Activated naive CD4-positive, alpha-beta T cell treated with anti-CD3 and anti-CD28 coated beads, Interleukin-2, amount 10 ng/mL, durations not matched to agents 7 days and 5 days (primary cell): ENCODE measurements at places on chromosomes 2 and 18.

DNA sequence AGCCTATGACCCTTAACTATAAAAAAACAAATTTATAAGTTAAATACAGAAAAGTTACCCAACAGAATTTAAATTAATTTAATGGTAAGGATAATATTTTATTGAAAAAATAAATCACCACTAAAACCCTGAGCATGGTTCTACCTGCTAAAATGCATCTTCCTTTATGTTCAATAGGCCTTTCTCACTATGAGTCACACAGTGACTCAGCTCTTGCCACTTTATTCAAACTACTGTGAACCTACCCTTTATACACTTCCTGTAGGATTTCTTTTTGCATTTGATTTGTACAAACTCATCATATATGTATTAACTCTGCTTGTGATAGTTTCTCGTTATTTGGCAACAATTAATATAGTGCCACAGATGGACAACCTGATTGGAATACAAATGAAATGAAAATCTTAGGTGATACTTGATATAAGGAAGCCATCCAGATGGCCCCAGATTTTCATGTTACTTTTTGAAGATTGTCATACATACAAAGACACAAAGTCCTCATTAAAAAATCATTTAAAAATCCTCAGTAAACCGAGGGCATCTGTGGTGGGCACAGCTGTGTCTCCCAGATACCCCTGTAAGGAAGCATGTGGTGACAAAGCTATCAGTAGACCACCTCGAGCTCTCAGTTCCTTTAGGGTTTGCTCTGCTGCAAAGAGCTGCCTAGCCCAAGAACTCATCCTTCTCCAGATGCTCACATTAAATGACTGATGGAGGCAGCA, 55.2 kb upstream of the COBLL1 start:
- DNase-seq = no peak

DNA sequence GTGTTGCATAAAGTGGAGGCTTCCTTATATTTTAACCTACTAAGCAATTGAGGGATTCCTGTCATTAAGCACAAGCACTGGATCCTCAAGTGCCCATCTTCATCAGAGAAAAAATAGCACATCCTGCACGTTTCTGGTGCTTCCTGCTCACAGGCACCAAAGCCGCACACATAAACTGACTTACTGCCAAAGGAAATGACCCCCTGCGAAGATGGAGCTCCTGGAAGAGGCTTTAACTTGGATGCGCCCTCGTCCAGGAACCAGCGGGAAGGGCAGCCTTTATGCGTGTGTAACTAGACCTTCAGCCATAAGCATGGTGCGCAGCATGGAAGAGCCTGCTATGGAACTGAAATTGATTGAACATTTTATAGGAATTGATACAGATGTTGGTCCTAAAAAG, 188.7 kb downstream of the FTCDNL1 start:
- no peak for DNase-seq

DNA sequence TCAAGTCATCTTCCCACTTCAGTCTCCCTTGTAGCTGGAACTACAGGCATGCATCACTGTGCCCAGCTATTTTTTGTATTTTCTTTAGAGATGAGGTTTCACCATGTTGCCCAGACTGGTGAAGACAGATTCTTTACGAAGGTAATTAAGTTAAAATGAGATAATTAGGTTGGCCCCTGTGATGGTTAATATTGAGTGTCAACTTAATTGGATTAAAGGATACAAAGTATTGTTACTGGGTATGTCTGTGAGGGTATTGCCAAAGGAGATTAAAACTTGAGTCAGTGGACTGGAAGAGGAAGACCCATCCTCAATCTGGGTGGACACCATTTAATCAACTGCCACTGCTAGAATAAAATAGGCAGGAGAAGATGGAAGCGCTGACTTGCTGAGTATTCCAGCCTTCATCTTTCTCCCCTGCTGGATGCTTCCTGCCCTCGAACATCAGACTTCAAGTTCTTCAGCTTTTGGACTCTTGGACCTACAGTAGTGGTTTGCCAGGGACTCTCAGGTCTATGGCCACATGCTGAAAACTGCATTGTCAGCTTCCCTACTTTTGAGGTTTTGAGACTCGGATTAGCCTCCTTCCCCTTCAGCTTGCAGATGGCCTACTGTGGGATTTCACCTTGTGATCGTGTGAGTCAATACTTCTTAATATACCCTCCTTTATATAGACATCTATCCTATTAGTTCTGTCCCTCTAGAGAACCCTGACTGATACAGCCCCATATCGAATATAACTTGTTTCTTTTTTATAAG, 269.1 kb downstream of the TMX3 start:
- DNase-seq = no peak

- no peak for DNase-seq
Observed at GRCh38 chr2:55862246-55862645, 61.3 kb downstream of the EFEMP1 start.

- DNase-seq = no peak
Observed at GRCh38 chr2:19649785-19650380, 251.9 kb downstream of the TTC32 start.

DNA sequence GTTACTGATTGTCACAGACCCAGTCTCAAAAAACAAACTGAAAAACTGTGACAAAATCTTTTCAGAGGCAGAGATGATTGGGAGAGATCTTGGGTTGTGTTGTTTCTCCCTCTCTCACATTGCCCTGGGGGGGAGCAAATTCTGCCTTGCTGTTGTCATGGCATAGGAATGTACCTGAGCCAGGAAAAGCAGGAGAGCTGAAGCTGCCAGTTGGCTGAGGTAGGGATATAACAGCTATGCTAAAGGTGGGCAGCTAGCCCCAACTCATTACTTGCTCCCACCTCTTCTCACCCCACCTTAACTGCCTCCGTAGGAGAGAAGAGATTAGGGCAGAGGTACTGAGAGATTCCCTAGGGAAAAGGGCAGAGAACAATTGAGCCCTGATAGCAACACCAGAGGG, 299.3 kb downstream of the OSR1 start:
- no peak for DNase-seq

- DNase-seq = no peak
Observed at GRCh38 chr18:28065031-28065792, 111.7 kb downstream of the CDH2 start.

DNA sequence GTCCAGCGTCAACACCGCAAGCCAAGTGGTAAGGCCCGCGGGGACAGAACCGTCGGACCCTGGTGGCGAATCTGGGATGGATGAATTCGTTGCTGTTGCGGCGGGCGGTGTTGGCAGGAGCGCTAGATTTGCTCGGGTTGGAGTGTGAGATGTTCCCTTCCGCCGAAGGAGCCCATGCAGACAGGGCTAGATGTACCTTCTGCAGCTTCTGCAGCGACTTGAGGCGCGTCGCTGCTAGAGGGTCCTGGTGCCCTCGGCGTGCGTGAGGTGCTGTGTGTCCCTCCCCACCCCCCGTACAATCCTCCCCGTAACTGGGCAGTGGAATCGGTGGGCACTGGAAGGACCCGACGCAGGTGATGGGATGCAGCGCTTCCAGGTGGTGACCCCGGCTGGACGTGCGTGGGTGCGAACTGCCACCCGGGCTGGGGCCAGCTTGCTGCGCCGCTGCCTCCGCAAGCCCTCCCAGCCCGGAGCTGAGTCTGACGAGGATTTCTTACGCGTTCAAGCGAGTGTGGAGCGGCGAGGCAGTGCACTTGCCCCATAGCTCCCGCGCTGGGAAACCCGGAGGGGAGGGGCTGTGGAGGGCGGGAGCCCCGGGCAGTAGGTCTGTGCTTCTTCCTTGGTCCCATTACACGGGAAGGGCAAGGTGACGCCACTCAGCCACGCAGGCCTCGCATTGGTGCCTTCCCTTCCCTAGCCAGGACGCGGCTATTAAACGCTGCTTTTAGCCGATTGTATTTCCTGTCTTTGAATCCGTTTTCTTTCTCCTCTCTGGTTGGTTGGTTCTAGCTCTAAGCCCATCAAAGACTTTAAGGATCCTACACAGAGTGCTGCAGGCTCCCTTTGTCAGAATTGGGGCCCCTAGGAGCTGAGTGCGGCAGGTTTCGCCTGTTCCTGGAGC, 34.2 kb downstream of the CHRNA1 start:
- peak; percentile 57 for DNase-seq

- no peak for DNase-seq
Observed at GRCh38 chr2:108451976-108452375, 3.0 kb downstream of the GCC2 start.

DNA sequence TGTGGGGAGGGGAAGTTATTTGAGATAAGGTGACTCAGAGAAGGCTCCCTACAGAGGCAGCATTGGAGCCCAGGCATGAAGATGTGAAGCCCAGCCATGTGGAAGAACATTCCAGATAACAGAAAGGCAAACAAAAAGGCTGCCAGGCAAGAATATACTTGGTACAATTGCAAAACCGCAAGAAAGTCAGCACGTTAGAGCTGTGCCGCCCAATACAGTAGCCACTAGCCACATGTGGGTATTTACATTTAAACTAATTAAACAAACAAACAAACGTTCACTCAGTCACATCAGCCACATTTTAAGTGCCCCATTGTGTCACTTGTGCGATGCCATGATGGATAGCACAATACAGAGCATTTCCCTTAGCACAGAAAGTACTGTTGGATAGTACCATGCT, 179.6 kb downstream of the SATB2 start:
- no peak for DNase-seq

GRCh38 chr2:26324903-26325302, 21.0 kb upstream of the SELENOI start:
- no peak for DNase-seq

DNA sequence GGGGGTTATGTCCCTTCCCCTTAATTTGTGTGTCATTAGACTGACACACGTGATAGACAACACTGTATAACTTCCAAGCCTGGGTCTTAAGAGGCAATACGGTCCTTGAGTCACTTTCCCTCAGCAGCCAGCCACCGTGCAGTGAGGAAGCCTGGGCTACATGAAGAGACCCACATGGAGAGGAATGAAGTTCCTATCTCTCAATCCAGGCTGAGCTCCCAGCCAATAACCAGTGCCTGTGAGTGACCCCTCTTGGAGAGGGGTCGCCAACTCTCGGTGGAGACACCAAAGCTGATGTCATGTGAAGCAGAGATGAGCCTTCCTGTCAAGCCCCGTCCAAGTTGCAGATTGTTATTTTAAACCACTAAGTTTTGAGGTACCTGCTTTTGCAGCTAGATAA, 5.7 kb upstream of the WDSUB1 start:
- DNase-seq = no peak

- DNase-seq = no peak
Observed at GRCh38 chr18:6653880-6654279, 75.6 kb upstream of the ARHGAP28 start.

DNA sequence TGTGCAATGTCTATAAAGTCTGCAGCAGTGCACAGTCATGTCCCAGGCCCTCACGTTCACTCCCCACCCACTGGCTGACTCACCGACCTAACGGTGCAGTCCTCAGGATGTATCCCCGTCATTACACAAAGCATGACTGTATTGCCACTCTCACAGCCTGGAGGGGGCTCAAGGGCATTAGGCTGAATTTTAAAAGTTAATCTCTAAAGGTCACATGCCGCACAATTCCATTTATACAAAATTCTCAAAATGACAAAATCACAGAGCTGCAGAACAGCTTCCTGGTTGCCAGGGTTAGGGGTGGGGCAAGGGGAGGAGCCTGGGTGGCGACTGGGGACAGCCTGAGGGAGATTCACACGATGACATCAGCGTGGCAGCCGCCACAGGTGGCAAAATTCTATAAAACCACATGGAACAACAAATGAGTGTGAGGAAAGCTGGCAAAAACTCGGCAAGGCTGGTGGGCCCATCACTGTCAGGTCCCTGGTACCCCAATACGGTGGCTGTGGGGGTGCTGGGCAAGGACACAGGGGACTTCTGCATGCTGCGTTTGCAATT, 97.6 kb downstream of the NDUFA10 start:
- peak; percentile 78 for DNase-seq

- DNase-seq = no peak
Observed at GRCh38 chr2:23492337-23492675, 107.3 kb downstream of the KLHL29 start.

DNA sequence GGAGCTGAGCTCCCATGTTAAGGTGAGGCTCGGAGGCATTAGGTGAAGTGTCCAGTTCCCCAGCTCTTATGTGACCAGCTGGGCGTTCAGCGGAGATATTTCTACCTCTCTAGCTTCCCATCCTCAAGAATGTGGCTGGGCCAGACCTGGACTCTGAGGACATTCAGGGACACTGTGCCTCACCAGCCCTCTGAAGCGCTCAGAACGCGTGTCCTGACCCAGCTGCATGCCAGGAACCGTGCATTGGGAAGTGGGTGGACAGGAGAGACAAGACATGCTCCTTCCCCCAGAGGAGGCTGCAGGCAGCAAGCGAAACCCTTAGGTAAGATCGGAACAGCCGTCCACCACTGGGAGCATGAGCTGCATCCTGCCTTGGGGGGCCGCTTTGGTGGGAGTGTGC, 38.0 kb upstream of the GPAT2 start:
- DNase-seq = no peak

DNA sequence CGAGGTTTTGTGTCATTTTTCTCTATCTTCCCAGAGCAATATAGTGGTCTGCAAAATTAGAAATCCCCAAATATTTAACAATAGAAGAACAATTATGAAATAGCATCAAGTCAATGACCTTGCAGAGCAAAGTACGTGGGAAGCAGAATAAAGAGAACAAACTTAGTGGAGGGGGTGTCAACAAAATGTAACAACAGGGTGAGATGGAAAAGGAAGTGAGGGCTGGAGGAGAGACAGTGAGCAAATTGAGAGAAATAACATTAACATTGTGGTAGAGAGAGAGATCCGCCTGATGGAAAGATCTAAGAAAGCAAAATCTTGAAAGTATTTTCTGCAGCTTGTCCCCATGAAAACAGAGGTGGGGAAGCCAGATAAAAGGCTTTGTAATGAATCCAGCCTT, 23.4 kb downstream of the ARHGAP15 start:
- DNase-seq = no peak

DNA sequence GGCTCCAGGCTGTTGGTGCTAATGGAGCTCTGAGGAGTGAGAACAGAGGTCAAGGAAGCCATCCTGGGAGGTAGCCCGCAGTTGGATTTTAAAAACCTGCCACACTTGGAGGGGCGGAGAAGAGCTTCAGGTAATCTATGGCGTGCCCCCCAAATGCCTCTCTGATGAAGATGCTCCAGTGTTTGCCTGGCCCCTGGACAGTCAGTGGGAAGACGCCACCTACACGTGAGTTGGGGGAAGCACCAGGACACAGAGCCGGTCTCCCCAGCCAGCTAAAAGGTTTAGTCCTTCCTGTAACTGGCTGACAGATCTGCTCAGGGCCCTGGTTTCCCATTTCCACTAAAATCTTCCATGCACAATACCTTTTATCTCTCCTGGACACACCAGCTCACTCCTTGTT, 225.0 kb downstream of the TTC32 start:
- DNase-seq = no peak
